Sciatic nerve (tissue), 2 donors: ENCODE measurements at places on chromosomes 7 and 10.

- DNase-seq: no peak
Measured at GRCh38 chr7:126083014-126083413, 1153.4 kb upstream of the POT1 start.

DNA sequence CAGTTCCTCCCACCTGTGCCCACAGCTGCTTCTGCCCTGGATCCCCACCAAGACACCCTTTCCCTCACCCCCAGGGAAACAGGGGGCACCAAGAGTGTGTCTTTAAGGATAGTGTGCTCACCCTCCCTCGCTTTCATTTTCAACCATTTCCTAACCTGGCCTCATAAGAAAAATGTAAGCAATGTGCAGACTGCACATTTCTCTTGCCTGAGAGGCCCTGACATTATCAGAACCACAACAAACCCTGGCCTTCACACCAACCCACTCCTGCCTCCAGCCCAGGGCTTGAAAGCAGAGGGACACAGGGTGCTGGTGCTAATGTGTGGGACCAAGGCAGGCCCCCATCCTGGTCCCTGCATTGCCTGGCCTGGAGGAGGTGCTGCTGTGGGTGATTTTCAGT lies 11.0 kb upstream of the IMPDH1 start:
- DNase-seq: no peak

DNA sequence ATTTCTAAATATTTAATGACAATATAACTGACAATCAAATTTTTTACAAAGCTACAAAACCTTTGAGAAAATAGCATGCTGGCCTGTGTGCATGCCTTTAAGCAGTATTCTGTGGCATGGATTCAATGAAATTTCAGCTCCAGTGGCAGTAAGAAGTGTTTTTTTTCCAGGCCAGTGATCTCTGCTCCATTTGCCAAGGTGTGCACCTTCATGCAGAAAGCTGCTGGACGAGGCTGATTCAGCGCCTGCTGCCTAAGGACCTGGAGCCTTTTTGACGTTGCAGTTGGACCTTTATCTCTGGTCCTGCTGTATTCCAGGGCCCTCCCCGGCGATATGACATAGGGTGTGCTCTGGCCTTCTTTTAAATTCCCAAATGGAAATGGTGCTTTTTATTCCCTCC lies 26.6 kb downstream of the VWC2 start:
- DNase-seq: no peak

DNA sequence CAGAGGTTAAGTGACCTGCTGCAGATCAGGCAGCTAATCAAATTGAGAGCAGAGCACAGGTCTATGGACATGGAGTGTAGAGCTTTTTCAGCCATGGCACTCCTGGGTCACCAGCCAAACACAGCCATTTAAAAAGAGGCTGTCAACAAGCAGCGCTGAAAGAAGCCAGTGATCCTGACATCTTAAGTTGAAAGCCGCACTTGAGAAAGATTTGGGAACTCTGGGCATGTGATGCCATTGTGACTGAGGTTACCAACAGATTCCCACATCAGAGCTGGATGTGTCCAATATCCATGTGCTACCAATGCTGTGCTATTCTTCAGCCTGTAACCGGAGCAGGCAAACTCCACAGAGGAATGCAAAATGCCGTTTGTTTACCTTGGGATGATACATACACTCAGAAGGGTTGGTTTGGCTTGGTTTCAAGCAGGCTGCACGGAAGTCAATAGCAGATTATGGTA lies 56.2 kb upstream of the ABLIM1 start:
- DNase-seq: no peak

GRCh38 chr10:129030996-129031843 lies 435.8 kb upstream of the MGMT start:
- DNase-seq: peak; percentile 78

DNA sequence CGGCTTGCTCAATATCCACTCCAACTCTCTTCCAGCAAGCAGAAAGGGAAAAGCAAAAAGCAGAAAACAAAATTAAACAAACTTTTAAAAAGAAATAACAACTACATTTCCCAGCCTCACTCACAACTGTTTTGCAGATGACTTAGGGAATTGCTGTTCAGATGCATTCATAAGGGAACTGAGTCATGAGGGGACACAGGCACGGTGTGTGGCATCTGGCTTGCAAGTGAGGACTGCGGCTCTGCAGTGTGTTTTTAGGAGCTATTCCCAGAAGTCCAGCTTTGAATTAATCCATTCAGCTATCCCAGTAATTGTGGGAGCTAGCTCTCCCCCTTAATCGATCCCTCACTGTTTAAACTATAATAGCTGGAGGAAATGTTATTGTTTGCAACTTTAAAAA lies 30.3 kb downstream of the PTN start:
- DNase-seq: no peak
